ENCODE measurements at places on chromosomes 3 and 15.

- no peak for DNase-seq
Observed at GRCh38 chr15:82135638-82136037, 89.8 kb upstream of the MEX3B start.

DNA sequence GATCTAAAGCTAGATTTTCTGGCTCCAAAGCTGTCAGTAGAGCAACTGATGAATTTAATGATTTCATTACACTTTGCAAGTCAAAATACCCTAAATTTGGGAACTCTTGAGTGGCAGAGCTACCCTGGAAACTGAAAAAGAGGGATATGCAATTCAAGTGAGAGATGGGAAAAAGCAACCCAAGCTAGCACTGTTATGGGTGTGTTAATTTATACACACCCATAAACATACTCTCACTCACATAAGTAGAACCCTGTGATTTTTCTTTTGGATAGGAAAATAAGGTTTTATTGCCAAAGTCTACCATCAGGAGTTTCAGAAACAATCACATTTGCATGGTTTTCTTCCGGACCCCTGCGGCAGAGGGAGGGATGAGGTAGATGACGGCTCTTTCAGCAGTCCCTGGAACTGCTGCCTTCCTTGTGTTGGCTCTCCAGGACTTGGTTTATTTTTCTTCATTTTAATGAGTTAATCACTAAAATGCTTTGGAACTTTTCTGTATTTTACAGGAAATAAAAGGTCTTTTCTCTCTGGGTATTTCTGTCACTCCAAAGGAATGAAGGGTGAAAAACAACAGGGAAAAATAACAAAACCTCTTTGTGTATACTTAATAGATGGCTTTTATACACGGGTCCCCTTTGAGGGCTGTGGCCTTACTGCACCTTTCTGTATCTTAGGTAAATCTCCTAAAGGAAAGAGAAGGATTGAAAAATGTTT, 63.8 kb downstream of the TTC23 start:
- no peak for DNase-seq

GRCh38 chr15:30885814-30886213, 17.9 kb upstream of the FAN1 start:
- DNase-seq, result no peak

- DNase-seq, result no peak
Observed at GRCh38 chr3:27643355-27643754, 78.8 kb downstream of the EOMES start.

GRCh38 chr3:19688767-19689166, 245.2 kb downstream of the EFHB start:
- no peak for DNase-seq

- no peak for DNase-seq
Observed at GRCh38 chr3:168476360-168476980, 380.7 kb upstream of the GOLIM4 start.

DNA sequence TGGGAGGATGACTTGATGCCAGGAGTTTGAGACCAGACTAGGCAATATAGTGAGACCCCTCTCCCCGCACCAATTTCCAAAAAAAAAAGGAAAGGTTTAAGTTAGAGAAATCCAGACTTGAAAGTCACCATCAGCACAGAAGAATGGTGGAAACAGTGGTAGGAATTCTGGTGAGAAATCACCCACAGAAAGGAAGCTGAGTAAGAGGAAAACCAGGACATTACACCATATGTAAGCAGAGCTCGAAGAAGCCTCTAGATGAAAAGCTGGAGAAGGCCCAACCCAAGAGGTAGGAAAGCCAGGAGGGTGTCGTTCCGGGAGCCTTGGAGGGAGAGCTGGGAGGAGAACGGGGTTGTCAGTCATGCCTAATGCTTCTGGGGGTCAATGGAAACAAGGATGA, 40.5 kb downstream of the RASGRP1 start:
- no peak for DNase-seq

GRCh38 chr15:43293432-43293831, 26.7 kb upstream of the TGM5 start:
- no peak for DNase-seq

- DNase-seq, result no peak
Observed at GRCh38 chr3:149277331-149277813, 55.7 kb upstream of the CP start.
